ENCODE measurements at places on chromosomes 3 and 15. TPM values are rescaled to one million over a fixed set of nuclear protein-coding genes. Genes with fewer than 3 reads are reported as not detected.

DNA sequence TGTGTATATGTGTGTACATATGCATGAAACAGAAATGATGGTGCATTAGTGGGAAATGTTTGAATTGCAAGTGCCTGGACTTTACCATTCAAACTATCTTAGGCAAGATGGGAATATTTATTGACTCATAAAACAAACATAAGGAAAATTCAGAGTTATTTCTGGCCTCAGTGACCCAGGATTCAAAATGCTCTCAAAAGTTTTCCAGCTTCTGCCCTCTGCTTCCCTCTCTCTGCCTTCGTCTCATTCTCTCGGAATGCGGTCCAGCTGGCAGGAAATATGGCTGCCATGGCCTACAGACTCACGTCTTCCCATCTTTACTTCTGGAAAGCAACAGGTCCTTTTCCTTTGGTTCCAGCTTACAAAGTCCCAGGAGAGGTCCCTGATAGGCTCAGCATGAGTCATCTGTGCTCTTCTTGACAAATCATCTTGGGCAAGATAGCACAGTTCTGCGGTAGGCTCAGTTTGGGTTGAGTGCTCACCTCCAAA lies 8.7 kb upstream of the ZNF774 start:
- DNase-seq, result no peak

DNA sequence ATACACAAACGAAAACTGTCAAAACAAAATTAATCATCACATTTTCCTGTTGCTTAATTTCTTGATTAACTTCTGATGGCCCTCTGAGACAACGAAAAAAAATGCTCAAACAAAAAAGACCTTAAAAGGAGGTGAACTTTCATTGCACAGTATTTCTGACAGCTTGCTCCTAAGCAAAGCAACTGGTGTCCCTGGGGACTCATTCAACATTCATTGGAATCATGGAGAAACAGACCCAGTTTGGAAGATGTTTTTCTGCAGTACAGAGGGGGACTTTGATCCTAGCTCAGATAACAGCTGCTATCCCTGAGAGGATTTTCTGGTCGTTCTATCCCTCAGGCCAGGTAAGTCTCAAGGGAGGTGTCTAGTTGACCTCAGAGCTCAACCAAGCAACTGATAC lies 378.7 kb upstream of the ATP11B start:
- no peak for DNase-seq

GRCh38 chr15:61382927-61383326 lies 153.8 kb upstream of the RORA start:
- DNase-seq, result no peak

- no peak for DNase-seq
Observed at GRCh38 chr3:126448136-126448892, 27.4 kb downstream of the ZXDC start.

- no peak for DNase-seq
Observed at GRCh38 chr3:169041677-169042171, 621.8 kb downstream of the MECOM start.

DNA sequence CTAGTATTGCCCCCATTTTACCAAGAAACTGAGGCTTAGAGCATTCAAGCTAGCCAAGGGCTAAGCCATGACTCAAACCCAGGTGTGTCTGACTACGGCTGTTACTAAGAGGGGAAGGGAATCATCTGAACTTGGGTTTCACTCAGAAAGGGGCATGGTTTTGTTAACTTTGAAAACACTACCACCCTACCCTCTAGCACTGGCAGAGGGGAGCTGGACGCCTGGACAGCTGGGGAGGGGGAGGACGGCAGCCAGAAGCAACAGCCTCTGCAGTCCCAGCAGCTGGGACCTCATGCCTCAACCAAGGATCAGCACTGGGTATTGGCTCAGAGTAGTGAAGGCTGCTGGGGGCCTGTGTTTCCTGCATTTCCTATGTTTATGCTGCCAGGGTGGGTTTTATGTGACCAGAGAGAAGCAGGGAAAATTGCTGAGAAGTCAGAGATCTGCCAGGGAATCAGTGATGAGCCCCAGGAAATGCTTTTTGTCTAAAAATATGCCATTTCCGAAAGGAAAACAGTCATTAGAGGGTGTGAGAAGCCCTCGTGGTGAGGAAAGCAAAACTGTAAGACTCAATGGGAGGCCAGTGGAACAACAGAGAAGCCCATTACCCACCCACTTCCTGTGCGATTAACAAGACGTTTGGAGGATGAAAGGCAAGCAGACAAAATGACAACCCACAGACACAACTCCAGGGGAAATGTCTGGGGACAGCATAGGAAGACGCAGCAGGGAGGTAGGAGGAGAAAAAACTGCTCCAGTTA lies 41.2 kb downstream of the LIPC start:
- DNase-seq, result peak; percentile 25

DNA sequence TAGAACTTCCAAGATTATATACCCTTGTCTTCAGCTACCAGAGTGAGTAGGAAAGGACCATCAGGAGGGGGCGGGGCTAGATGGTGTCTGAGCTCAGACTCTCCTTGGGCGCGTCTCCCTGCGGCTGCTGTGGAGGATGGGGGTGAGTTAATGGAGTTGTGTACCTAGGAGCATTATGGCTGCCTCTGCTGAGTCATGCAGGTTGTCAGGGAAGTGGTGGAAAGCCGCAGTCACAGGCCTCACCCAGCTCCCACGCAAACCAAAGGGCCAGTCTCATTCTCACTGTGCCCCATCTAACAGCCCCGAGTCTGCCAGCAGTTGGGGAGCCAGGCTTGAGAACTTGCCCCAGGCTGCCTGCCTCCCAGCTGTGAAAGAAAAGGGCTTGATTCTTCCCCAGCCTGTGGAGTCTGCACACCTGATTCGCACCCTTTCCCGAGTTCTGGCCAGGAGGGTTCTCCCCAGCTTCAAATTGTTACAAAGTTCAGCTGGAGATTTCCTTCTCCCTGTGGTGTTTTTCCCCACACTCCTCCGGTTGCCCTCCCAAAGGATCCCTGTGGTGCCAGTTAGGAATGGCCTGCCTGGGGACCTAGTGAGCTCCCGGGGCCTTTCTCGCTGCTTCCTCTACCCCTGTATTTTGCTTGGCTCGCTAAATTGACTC lies 143.3 kb downstream of the HCN4 start:
- DNase-seq, result no peak

DNA sequence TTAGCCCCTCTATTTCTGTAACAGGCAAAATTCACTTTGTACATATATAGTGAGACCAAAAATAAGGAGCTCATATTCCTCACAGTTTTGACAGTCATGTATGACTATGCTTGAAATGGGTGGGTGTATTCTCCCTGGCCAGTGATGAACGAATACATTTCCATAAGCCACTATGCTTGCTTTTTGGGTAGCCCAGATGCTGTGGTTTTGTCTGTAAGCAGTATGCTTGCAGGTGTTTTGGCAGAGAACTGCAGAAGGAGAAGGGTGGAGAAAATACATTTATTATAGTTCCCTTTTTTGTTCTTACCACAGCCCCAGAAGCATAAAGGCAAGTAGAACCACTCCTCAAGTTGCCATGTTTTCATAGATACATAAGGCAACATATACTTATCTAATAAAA lies 131.2 kb downstream of the RBMS3 start:
- no peak for DNase-seq

DNA sequence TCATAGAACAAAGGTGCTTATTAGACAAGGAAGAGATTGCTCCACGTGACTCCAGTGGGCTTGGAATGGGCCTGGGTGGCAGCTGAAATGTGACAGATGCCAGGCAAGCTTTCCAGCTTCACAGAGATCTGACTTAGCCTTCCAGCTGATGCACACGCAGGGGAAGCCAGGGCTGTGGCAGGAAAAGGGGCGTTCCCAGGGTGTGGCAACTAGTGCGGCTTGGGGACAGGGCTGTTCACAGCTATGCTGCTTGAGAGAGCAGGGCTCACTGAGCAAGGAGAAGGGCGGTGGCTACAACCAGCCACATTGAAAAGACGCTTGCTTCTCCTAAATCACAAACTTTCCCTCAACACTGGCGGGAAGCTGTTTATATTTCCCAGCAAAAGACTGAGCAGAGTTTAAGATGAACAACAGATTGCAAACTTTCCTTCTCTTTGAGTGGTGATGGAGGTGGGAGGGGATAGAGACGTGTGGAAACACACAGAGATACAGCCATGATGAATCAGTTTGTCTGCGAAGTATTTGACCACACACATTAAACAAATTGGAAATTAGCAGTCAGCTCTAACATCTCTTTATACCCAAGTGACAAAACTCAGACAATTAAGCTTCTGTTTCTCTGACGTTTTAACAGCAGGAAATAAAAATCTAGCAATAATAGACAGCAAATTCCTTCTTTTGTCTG lies 127.5 kb downstream of the BDH1 start:
- DNase-seq, result no peak

DNA sequence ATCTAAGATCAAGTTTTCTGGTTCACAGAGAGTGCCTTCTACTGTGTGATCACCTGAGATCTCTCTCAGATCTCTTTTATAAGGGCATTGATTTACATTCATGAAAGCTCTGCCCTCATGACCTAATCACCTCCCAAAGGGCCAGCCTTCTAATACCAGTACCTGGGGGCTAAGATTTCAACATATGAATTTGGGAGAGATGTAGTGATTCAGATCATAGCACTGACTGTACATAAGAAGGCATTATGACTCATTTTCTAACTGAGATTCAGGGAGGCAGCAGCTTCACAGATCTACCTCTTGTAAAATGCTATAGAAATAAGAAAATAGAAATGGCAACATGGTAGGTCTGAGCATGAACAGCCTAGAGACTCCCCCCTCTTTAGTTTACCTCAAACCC lies 39.6 kb downstream of the VGLL3 start:
- DNase-seq, result no peak

- DNase-seq, result no peak
Observed at GRCh38 chr3:134640872-134641470, 9.9 kb downstream of the KY start.

DNA sequence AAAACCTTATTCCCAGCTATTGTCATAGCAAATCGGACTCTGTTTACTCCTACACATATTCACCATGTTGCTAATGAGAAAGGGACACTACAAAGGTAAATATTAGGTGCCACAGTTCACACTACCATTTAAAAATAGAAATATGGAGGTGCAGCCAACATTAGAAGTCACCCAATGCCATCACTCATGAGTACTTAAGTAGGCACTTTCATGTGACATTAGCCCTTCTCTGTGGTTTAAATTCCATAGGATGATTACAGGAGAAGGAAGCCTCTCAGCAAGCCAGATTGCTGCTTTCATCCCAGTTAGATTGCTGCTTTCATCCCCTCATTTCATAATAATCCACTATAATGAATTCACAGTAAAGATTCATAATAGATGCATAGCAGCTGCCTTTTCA lies 376.8 kb upstream of the ALCAM start:
- DNase-seq, result no peak

DNA sequence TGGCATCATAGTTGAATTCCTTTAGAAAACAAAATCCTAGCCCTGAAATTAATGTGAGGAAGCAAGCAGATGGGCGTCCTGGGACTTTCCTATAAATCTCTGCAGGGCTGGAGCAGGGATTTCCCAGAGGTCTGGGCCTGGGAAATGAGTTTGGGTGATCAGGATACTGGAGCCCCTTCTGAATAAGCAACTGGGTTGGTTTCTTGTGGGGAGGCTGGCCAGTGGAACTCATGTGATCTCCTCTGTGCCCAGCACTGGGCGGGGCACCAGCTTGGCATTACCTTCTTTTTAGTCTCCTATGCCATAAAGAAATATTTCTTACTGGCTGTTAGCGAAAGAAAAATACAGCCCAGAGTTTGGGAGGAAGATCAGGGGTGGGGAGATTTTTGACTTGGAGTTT lies 1.7 kb downstream of the THSD4 start:
- no peak for DNase-seq

DNA sequence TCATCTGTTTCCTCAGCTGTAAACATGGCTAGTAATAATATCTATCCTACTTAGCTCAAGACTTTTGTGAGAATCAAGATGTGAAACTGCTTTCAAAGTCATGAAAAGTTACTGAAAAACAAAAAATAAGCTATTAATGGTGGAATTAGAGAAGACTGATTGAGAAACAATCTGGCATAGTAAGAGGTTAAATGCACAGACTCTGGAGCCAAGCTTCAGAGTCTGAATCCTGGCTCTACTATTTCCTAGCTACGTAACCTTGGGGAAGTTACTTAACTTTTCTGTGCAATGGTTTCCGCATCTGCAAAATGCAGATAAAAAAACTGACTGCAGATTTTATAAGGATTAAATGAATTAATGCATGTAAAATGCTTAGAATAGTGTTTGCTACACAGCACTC lies 28.8 kb downstream of the LRRFIP2 start:
- no peak for DNase-seq

- DNase-seq, result no peak
Observed at GRCh38 chr15:38024293-38025091, 90.1 kb downstream of the TMCO5A start.

- DNase-seq, result no peak
Observed at GRCh38 chr15:73936181-73936580, 9.9 kb downstream of the LOXL1 start.

GRCh38 chr15:36666228-36666905 lies 86.9 kb downstream of the CDIN1 start:
- DNase-seq, result no peak

DNA sequence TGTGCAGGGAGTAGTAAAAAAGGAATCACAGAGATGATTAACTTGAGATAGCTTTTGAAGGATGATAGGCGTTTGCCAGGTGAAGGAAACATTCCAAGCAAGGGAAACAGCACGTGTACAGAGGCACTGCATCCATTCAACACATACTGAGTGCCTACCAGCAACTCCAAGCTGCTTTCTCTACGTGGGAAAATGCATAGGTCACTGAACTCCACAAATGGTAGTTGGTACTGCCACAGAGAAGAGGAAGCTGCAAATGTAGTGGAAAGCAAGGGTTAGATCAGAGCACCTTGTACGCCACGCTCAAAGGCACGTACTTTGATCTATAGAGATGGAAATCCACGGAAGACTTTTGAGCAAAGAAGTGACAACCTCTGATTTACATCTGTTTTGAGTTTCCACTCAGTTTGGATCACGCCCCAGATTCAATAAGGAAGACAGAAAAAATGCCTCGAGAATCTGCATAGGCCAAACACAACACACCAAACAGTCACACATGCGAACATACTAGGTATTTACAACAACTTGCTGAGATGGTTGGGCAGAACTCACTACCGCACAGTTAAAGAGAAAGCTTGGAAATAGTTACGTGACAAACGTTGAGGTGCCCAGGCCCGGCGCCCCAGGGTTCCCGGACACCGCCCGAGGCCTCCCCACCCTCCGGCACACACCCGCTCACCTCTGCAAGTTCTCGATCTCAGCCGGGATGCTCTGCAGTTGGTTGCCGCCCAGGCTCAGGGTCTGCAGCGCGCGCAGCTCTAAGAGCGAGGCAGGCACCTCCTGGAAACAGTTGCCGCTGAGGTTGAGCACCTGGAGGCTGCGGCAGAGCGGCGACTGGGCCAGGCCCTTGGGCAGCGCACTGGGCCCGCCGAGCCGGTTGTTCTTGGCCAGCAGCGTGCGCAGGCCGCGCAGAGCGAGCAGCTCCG lies 826 bp downstream of the LRRC58 start:
- DNase-seq, result peak; percentile 22

- no peak for DNase-seq
Observed at GRCh38 chr3:62922326-62922725, 47.1 kb upstream of the CADPS start.

- DNase-seq, result no peak
Observed at GRCh38 chr15:48437178-48437577, 105.9 kb downstream of the DUT start.

C3orf20 gene
- not detected for total RNA-seq

PDIA5 gene
- 17.9 TPM for total RNA-seq

CSPG5 gene
- 1.2 TPM for total RNA-seq

NR1I2 gene
- 0.10 TPM for total RNA-seq

FOXL2NB gene
- 0.39 TPM for total RNA-seq

MESP1 gene
- 1.6 TPM for total RNA-seq

IGF2BP2 gene
- total RNA-seq, result 39.1 TPM

NLGN1 gene
- 9.5 TPM for total RNA-seq

ZNF197 gene
- total RNA-seq, result 22.1 TPM

CFAP100 gene
- total RNA-seq, result not detected
